ENCODE measurements at places on chromosomes 5 and 9.

- DNase-seq: no peak
Observed at GRCh38 chr9:78072586-78073199, 41.1 kb upstream of the GNAQ start.

DNA sequence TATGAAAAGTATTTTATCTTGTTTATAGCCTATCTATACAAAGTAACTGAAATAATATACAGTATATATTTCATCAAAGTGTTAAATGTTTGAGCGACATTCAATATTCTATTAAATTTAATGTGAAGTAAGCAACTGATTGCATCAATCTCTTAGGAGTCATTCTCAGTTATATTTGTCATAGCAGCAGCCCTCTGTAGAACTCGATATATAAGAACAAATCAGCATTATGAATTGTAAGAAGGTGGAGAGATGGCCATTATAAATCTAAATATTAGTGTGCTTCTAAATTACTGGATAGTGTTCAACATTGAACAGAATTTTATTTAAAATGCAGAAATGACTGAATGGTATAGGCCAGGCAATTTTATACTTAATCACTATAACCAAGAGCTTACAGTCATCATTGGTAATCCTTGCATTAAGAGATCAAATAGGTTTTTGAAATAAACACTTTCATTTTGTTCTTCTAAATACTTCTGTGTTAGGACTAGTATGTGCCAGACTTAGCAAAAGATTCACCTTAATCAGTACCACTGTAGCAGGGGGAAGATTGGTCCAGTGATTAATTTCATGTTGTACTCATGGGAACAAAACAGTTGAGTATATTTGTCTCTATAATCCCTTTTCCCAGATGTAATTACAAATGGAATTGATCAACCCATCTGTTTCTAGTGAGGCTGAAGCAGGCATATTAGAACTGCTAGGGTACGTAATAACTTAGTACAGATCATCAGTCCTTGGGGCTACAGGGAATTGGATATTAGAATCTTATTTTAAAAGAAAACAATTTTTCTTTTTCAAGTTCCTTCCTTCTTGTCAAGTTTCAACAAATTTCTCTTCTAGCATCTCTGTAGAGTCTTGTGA lies 108.3 kb upstream of the TYRP1 start:
- DNase-seq: no peak

GRCh38 chr5:115440782-115441451 lies 103.7 kb downstream of the FEM1C start:
- DNase-seq: no peak

DNA sequence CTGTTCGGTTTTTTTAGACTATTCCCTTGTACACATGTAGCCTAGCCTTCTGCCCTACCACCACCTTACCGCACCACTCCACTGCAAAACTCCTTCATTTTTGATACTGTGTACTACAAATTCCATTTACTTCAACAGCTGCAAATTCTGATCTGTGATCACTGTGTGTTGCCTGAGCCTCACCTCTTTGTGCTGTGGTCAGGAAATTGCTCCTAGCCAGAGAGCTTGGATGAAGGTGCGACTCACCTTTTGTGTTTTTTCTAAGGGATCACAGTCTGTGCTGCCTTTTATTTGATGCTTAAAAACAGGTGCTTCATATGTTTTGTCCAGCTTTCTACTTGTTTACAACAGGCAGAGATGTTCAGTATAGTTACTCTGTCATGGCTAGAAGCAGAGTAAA lies 31.5 kb downstream of the CSNK1G3 start:
- no peak for DNase-seq

- no peak for DNase-seq
Observed at GRCh38 chr9:14945351-14945750, 35.1 kb upstream of the FREM1 start.

GRCh38 chr9:72362680-72363139 lies 2.3 kb downstream of the ZFAND5 start:
- peak; percentile 58 for DNase-seq

GRCh38 chr9:3243683-3244082 lies 282.1 kb downstream of the RFX3 start:
- DNase-seq: no peak

GRCh38 chr5:10538789-10539686 lies 24.8 kb upstream of the ANKRD33B start:
- no peak for DNase-seq

DNA sequence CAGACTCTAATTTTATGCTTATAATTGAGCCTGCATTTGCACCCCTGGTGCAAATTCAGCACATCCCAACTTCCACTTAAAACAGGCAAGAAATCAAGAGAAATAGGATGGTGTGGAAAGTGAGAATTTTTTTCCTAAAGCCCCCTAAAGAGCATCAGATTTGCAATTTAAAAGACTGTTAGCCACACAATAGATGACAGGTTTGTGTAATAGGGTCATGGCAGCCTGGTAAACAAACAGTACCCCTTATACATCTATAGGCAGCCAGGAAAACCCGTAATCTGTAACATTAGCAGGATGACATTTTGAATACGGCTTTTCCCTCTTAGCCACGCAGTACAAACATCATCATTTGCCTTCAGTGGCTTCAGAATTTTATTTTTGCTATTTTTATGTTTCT lies 17.2 kb downstream of the EBF1 start:
- DNase-seq: no peak

DNA sequence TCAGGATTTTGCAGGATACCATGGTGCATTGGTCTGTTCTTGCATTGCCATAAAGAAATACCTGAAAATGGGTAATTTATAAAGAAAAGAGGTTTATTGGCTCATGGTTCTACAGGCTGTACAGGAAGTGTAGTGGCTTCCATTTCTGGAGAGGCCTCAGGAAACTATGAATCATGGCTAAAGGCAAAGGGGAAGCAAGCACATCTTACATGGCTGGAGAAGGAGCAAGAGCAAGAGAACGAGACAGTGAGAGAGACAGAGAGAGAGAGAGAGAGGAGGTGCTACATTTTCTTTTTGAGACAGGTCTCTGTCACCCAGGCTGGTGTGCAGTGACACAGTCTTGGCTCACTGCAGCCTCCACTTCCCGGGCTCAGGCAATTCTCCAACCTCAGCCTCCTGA lies 43.9 kb downstream of the P4HA2 start:
- DNase-seq: no peak
